Glutamatergic neuron (in vitro differentiated cells): ENCODE measurements at places on chromosomes 7 and 10. TPM values are rescaled to one million over a fixed set of nuclear protein-coding genes. Genes with fewer than 3 reads are reported as not detected.

DNA sequence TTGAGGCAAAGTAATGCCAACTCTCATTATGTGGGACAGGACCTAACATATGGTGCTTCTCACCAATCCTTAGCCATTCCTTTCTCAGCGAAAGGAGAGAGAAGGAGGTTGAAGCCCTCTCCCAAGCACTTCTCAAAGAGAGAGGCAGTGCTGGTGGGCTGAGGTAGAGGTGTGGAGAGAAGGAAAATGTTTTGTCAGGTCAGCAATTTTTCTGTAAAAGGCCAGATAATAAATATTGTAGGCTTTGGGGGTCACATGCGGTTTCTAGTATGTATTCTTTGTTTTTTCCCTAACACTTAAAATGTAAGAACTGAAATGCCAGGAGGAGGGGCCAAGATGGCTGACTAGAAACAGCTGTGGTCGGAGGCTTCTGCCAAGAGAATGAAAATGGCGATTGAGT, 225.0 kb upstream of the NPY start:
- no peaks in the 10 kb centered on the region for H3K4me1 ChIP-seq
- H3K36me3 ChIP-seq = no peaks in the 10 kb centered on the region
- no peaks in the 10 kb centered on the region for H3K27me3 ChIP-seq
- no peak overlapping the region for H3K4me3 ChIP-seq

Gene MSRB2
- total RNA-seq = 31.3 TPM

GRCh38 chr10:96271016-96271815, at the start of gene BLNK:
Gene BLNK, minus strand, starts transcription at chr10:96271569. Its CDS starts 171 bp downstream, at chr10:96271398.
- H3K4me1 ChIP-seq = no peaks in the 10 kb centered on the region
- no peak within 1 kb of the TSS for H3K27ac ChIP-seq
- peaks cover 2% of the 10 kb centered on the region for H3K27me3 ChIP-seq
- no peaks in the 10 kb centered on the region for H3K36me3 ChIP-seq

Gene NPC1L1
- total RNA-seq = not detected

DNA sequence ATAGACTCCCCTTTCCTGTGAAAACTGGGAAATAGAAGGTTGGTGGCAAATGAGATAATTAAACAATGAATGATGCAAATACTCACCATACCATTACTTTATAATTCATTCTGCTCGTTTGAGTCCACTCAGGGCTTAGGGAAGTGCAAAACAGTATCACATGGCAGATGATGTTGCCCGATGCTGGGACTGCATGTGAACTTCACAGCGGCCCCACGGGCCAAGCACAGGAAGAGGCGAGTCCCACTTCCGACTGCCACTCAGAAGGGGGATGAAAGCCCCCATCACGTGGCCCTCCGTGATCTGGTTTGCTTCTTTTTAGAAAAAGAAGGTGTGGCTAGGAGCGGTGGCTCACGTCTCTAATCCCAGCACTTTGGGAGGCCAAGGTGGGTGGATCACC, 71.5 kb downstream of the PRPF18 start:
- no peak for DNase-seq
- H3K36me3 ChIP-seq = no peaks in the 10 kb centered on the region
- H3K4me3 ChIP-seq = no peak overlapping the region
- H3K27me3 ChIP-seq = peaks cover 2% of the 10 kb centered on the region
- peaks cover 19% of the 10 kb centered on the region for H3K4me1 ChIP-seq

Gene SEC24C
- total RNA-seq = 91.1 TPM

DNA sequence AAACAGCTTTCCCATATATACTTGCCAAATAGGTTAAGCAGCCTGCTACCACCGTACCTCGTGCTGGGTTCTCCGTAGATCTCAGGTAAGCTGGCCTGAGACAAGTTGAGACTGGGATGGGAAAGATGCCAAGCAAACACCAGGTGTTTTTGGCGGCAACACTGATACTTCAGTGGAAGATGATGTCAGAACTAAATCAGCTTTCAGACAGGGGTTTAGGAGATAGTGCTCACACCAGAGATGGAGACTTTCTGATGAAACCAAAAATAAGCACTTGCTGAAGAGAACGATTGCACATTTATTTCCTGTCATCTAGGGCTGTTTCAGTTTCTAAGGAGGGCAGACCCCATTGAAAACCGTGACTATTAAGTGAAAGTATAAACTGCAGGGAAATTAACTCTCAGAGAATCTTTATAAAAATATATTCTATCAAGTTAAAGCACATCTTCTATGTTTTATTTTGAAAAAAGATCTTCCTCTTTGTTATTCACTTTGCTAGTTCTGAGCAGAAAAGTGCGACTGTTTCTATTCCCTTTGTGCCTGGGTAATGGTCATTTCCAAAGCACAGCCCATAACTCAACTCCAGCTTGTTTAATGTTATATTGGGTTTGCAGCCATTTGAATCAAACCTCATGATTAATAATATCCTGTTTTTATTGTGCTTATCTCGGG, 149.9 kb downstream of the CPED1 start:
- H3K27ac ChIP-seq = no peak overlapping the region
- H3K36me3 ChIP-seq = no peaks in the 10 kb centered on the region

Gene ODAD2
- total RNA-seq = not detected

DNA sequence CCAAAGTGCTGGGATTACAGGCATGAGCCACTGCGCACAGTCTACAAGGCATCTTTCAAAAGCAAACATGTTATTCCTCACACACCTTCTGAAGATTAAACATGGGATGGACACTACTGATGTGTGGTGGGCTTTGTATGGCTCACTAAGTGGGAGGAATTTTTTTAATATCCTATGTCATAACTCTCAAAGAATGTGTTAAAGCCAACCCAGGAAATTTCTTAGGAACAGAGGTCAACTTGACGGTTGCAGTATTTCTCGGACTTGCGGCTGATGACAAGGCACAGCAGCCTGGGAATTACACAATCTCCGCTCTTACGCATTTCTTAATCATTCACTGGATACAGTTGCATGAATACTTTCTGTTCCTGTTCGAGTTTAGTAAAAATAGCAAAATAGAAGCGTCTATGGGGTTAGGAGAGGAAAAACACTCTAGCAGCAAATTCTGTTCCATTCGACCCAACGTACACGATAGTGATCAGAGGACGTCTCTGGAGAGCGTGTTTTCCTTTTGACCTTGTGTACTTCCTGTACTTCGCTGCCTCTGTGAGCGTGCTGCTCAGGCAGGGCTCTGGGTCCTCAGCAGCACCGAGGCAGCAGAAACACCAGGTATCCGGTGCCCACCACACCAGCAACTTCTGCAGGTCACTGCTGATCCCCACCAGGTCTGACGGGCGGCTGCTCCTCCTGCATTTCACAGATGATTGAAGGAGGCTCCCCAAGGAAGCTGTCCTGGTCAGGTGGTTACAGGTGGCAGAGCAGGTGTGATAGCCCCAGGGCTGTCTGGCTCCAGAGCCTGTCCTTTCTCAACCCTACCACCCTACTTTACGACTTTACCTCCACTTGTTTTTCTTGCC, 26.4 kb upstream of the SRGN start:
- H3K4me3 ChIP-seq = no peak overlapping the region
- no peaks in the 10 kb centered on the region for H3K27me3 ChIP-seq
- no peaks in the 10 kb centered on the region for H3K36me3 ChIP-seq
- H3K27ac ChIP-seq = no peak overlapping the region

DNA sequence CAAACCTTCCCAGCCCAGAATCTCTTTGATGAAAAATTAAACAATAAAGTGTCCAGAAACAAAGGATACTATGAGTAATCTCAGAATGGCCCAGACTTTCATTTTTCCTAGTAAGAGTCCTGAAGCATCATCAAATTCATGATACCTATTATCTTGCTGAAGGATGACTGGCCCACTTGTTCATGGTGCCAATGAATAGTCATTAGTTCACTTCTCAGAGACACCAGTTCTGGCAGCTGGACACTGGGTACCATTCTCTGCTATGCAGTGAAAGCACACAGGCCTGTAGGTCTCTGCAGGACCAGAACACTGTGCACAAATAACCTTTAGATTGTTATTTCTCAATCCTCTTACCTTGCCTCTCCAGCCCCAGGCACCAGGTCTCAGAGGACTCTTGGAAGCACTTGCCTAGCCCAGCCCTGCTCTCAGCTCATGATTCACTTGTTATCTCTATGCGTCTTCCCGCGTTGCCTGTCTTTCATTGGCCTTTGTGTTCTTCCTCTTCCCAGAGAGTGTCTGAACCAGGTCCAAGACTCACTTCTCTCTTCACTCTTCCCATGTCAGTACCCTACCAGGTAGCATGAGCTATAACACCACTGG, 98.1 kb upstream of the AGBL3 start:
- H3K36me3 ChIP-seq = no peaks in the 10 kb centered on the region
- H3K27ac ChIP-seq = no peak overlapping the region
- no peak overlapping the region for H3K4me3 ChIP-seq
- H3K27me3 ChIP-seq = no peaks in the 10 kb centered on the region

DNA sequence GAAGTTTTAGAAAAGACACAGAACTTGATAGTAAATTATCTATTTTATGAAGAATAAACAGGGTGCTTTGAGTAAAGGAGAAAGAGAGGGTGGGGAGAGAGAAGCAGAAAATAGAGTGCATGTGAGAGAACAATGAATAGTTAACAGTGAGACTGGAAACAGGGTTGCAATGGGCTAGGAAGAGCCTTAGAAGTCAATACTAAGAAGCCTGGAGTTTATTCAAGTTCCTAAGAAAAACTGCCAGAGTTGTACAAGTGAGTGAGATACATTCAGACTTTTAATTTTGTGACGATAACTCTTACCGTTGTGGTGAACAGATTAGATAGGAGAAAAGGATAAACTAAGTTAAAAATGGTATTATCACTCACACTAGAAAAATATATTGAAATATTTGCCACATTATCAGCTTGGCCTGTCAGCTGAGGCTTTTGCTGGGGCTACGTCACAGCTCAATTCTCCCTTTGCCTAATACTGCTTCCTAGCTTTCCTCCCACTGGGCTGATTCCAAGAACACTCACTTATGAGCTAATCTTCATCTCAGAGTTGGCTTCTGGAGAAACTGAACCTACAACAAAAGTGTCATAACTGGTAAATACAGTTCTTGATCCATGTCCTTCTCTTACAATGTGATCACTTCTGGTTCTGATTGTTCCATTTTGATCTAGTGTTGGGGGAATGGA, 92.7 kb downstream of the SEMA3D start:
- no peaks in the 10 kb centered on the region for H3K4me1 ChIP-seq
- DNase-seq = no peak
- H3K27me3 ChIP-seq = no peaks in the 10 kb centered on the region
- H3K4me3 ChIP-seq = no peak overlapping the region
- no peak overlapping the region for H3K27ac ChIP-seq

Gene TRIM50
- not detected for total RNA-seq

Gene ATP5F1C
- 229 TPM for total RNA-seq

Gene GPR158
- total RNA-seq = 2.6 TPM
